ENCODE measurements at places on chromosomes 4 and X.

DNA sequence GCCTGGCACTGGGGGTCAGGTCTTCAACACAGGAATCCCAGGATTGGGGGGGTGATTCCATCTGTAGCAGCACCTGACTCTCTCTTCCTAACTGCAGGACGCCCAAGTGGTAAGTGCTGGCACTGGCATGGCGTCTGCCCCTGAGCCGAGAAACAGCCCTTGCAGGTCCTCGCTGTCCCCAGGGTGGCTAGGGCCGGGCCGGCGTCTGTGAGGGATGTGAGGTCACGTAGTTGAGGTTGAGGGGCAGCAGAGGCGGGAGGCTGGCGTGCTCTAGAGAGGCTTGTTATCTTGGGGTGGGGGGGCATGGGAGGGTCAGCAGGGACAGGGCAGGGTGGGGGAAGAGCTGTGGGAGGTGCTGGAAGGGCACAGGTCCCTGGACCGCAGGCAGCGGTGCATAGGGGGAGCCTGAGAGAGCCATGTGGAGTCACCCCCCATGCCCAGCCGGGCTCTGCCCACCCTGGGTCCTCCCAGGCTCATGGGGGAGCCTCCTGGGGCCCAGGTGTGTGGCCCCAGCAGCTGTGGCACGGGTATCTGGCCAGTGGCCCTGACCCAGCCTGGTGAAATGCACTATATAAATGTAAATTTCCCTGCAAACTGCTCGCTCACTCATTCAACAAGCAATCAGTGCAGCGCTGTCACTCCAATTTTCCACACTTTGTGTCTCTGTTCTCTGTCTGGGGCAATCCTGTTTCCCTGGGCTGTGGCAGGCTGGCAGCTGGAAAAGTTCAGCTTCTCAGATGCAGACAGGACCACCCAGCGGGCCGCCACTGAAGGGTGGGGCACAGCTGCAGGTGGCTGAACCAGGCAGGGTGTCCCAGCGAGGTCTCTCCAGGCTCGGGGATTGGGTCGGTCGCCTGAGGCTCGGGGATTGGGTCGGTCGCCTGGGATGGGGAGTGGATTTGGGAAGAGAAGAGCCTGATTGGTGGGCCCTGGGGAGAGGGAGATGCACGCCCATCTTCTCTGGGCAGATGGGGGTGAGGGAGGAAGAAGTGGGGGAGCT, 102.2 kb upstream of the NKX1-1 start:
- peak; percentile 48 for DNase-seq

DNA sequence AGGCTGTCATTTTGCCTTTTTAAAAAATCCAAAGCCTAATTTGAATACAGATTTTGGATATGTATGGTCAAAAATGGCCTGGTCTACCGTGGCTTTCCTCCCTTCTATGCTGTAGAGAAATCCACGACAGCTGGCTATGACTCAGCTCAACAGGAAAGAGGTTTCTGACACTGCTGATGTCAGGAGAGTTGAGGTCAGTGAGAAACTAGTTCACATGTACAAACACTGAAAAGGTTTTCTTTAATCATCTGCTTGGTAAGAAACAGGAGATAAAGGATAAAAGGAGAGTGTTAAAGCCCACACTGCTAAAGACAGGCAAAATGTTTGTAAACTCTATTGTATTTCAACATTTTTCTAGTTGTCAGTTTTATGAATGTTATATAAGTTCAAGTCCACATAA, 113.9 kb downstream of the NYX start:
- no peak for DNase-seq

DNA sequence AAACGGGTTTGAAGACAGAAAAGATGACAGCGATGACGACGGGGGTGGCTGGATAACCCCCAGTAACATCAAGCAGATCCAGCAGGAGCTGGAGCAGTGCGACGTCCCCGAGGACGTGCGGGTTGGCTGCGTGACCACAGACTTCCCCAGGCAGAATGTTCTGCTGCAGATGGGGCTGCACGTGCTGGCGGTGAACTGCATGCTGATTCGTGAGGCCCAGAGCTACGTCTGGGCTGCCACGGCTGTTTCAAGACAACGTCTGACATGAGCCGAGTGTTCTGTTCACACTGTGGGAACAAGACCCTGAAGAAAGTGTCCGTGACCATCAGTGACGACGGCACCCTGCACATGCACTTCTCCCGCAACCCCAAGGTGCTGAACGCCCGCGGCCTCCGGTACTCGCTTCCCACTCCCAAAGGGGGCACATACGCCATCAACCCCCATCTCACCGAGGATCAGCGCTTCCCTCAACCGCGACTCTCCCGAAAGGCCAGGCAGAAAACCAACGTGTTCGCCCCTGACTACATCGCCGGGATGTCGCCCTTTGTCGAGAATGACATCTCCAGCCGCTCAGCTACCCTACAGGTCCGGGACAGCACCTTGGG, 319.2 kb upstream of the SLC7A11 start:
- DNase-seq, result no peak

GRCh38 chr4:78644744-78645330, 93.3 kb downstream of the ANXA3 start:
- DNase-seq, result peak; percentile 80

- DNase-seq, result peak; percentile 1
Observed at GRCh38 chrX:101191217-101191750, 28.3 kb upstream of the DRP2 start.

DNA sequence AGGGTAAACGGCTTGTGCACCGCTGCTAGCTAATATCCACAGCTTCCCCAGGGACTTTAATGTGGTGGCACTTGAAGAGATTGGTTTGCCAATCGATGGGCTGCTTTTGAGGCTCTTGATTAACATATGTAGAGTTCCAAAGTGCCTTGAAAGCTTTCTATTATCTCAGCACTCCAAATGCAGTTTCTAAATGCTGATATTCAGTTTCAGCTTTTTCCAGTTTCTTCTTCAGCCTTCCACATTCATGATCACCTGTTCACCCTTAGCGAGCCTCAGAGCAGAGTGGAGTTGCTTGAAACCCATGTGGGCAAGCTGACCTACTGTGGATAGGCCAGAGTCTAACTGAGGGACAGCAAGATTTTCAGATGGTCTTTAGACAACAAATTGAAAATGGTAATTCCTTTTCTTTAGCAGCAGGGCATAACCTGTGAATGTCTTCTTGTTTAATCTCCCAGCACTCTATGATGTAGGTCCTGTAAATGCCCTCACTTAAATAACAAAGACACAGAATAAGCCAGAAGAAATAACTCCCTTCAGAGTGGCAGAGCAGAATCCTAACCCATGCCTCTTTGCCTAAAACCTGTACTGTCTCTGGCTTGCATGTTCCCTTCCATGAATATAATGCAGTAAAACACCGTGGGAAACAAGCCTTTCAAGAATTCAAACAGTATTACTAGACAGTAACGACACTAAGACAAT, 99.8 kb downstream of the TSPAN5 start:
- no peak for DNase-seq

- DNase-seq, result no peak
Observed at GRCh38 chr4:56655627-56656345, 25.3 kb downstream of the HOPX start.

DNA sequence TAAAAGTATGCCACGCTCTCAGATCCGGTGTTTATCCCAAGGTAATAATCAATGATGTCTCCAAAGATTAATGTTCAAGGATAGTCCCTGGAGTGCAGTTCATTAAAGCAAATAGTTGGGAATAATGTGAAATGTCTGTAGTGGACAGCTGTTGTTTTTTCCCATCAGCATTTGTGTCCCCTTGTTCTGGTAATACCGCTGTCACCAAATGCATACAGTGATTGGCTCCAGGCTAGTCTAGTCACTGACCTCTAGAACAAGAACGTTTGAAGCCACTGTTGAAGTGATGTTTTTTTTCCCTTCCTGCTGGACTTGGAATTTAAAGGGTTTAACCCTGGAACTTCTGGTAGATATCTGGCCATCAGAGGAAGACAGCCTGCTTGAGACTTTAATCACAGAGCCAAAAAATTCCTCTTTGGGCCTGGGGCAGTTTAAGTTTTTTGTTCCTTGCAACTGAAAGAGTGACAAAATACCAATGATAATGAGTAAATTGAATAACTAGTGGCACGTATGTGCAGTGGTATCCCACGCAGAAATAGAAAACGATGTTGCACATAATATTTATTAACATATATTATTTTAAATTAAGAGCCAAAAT, 30.6 kb downstream of the HSD17B11 start:
- DNase-seq, result no peak

- DNase-seq, result no peak
Observed at GRCh38 chr4:144300616-144301015, 160.1 kb upstream of the GYPA start.
